Thoracic aorta (tissue), 2 donors: ENCODE measurements at places on chromosomes 2 and 18. TPM values are rescaled to one million over a fixed set of nuclear protein-coding genes. Genes with fewer than 3 reads are reported as not detected.

Gene MSTN
- 0.27 TPM for total RNA-seq

- no peaks in the 10 kb centered on the region for H3K36me3 ChIP-seq
- no peaks in the 10 kb centered on the region for H3K27me3 ChIP-seq
- H3K27ac ChIP-seq: no peak overlapping the region
- H3K4me3 ChIP-seq: no peak overlapping the region
- peaks cover 35% of the 10 kb centered on the region for H3K4me1 ChIP-seq
Observed at GRCh38 chr2:233428438-233428837, 74.1 kb downstream of the DGKD start.

GRCh38 chr2:101496279-101496678, 21.4 kb upstream of the RFX8 start:
- no peak for DNase-seq
- H3K4me3 ChIP-seq: no peak overlapping the region
- H3K27ac ChIP-seq: no peak overlapping the region
- H3K36me3 ChIP-seq: no peaks in the 10 kb centered on the region

Gene SLC9A4
- not detected for total RNA-seq

Gene C2orf15
- not detected for total RNA-seq

Gene RNU2-63P
- not detected for total RNA-seq

Gene ITGA4
- total RNA-seq: 21.9 TPM

GRCh38 chr18:75369026-75369721, 58.3 kb downstream of the SMIM21 start:
- no peaks in the 10 kb centered on the region for H3K27me3 ChIP-seq
- H3K4me3 ChIP-seq: no peak overlapping the region
- no peaks in the 10 kb centered on the region for H3K36me3 ChIP-seq
- H3K27ac ChIP-seq: no peak overlapping the region
- no peak for DNase-seq

DNA sequence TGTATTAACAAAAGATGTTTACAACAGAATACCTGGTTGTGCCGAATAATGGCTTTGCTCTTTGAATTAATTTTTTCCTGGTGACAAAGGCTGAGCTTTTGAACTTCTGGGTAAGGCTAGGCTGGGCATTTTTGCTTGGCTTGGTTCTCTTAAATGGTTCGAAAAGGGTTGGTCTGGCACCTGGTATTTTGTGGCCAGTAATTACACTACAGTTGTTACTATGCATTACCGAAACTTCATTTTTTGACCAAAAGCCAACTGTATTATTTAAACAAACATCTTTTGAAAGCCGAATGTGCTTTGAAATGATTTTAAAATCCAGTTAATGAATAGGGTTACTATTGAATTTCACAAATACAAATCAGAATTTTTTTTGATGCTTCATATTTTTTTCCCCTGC, 19.4 kb upstream of the NFE2L2 start:
- DNase-seq: no peak
- no peaks in the 10 kb centered on the region for H3K27me3 ChIP-seq

DNA sequence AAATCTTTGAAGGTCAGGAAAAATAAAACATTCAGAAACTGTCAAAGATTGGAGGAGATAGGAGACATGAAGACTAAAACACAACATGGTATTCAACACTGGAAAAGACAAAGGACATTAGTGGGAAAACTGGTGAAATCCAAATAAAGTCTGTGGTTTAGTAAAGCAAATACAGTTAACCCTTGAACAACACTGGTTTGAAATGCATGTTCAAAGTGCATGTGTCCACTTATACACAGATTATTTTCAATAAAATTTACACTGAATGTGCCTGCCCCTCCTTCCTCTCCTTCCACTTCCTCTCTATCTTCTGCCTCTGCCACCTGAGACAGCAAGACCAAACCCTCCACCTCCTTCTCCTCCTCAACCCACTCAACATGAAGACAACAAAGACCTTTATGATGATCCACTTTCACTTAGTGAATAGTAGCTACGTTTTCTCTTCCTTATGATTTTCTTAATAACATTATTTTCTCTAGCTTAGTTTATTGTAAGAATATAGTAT, 14.5 kb downstream of the OLA1 start:
- H3K36me3 ChIP-seq: no peaks in the 10 kb centered on the region
- no peak for DNase-seq
- H3K4me1 ChIP-seq: no peaks in the 10 kb centered on the region
- no peak overlapping the region for H3K27ac ChIP-seq

DNA sequence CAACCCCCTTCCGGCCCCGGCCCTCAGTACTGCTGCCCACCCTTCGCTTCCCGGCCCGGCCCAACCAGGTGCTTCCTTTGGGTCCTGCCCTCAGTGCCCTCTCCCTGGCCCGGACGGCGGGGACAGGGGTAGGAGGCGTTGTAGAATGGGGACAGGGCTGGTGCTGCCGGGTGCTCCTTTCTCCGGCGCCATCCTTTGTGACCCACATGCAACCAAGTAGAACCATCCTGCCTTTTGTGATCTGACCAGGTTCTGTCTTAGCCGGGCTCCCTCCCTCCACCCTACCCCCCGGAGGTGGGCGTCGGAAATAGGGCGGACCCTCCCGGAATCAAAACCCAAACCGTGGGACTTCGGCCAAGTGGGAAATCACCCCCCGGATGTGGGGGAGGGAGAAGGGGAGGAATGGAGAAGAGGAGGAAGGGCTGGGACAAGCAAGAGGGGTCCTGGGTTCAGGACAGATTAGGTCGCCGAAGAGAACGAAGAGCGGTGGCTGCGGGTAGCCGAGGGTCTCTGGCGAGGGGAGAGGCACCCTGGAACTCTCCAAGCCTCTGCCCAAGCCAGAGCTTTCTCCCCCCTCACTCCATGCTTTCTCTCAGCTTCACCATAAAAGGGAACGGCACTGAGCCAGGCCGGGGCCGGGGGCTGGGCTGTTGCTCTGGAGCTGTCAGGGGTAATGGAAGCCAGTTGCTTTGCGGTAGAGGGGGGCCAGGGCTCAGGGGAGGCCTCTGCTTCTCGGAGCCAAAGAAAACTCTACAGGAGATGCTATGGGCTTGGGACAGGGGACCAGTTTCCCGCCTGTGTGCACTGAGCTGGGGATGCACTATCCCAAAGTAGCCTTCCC, 756 bp upstream of the OST4 start:
- peak overlapping the region; percentile 92 for H3K4me3 ChIP-seq
- peak overlapping the region; percentile 99 for H3K27ac ChIP-seq
- peaks cover 3% of the 10 kb centered on the region for H3K36me3 ChIP-seq
- no peak for DNase-seq

Gene ANKRD29
- 5.6 TPM for total RNA-seq

Gene CNRIP1
- 39.7 TPM for total RNA-seq

GRCh38 chr2:200342235-200342634, 35.7 kb downstream of the SPATS2L start:
- no peak overlapping the region for H3K4me3 ChIP-seq
- no peaks in the 10 kb centered on the region for H3K27me3 ChIP-seq
- H3K36me3 ChIP-seq: no peaks in the 10 kb centered on the region
- DNase-seq: no peak
- peaks cover 71% of the 10 kb centered on the region for H3K4me1 ChIP-seq
